HT1080 (cell line): ENCODE measurements at places on chromosomes 2 and 18. TPM values are rescaled to one million over a fixed set of nuclear protein-coding genes. Genes with fewer than 3 reads are reported as not detected.

EMX1 gene
- not detected in 2 replicates for total RNA-seq

GRCh38 chr18:7924616-7925015 lies 357.5 kb downstream of the PTPRM start:
- DNase-seq, result no peak

DNA sequence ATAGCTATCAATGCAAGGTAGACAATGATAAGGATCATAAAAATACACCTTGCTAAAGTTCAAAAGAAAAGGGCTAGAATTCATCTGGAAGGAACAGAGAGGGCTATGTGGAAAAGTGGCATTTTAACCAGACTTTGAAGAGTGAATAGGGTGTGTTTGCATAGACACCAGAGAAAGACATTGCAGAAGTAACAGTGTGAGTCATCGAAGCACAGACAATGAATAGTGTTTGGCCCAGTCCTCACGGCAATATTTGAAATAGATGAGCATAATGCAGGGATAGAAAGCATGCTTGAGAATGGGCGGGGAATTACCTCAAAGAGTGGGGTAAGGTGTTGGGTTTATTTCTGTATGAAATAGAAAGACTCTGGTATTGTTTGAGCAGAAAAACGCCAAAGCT lies 24.2 kb downstream of the MYT1L start:
- DNase-seq, result no peak

REG3A gene
- total RNA-seq, result not detected in 2 replicates

DNA sequence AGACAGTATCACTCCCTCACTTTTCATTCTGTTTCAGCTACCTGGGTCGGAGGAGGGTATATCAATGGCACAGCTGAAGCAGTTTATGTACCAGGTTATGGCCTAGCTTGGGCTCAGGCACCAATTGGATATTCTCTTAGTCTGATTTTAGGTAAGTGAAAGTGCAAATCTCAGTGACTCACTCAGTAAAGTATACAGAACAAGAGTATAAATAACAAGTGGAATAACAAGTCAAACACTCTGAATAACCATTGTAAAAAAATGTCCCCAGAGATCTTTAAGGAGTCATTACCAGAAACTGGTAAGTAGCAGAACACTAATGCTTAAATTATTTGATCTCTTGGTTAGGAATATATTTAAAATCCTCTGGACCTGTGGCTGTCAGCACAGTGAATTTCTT lies 5.7 kb downstream of the SLC5A7 start:
- DNase-seq, result no peak

GRCh38 chr2:6885968-6886367 lies 8.4 kb downstream of the RSAD2 start:
- no peak for DNase-seq

MTCL1 gene
- total RNA-seq, result 20.5 and 28.8 TPM in 2 replicates

- no peak for DNase-seq
These were observed 1.9 kb upstream of the TMEFF2 start for GRCh38 chr2:192196421-192197194.

- DNase-seq, result no peak
These were observed 17.3 kb upstream of the MARCHF4 start for GRCh38 chr2:216389570-216389969.

GRCh38 chr2:205808486-205809121 lies 126.3 kb downstream of the NRP2 start:
- DNase-seq, result no peak

DNA sequence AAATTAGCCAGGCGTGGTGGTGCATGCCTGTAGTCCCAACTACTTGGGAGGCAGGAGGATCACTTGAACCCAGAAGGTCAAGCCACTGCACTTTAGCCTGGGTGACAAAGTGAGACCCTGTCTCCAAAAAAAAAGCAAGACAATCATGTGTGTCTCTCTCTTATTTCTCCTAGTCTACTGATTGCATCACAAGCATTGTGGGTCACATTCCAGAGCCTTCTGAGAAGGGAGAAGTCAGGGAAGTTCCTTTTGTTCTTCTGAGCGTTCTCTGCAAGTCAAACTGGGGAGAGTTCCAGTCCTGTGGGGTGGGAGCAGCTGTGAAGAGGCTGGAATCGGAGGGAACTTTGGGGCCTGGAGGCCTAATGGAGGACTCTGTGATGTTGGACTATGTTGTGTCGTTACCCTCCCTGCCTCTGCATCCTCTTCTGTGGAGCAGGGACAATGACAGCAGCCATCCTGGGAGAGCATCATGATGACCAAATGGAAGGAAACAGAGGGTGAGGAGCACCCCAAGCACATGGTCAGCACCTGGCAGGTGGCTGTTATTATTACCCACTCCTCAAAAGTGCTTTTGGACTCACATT lies 115.4 kb downstream of the MRO start:
- DNase-seq, result no peak

- no peak for DNase-seq
These were observed 53.8 kb downstream of the COX7A2L start for GRCh38 chr2:42307180-42307579.

DNA sequence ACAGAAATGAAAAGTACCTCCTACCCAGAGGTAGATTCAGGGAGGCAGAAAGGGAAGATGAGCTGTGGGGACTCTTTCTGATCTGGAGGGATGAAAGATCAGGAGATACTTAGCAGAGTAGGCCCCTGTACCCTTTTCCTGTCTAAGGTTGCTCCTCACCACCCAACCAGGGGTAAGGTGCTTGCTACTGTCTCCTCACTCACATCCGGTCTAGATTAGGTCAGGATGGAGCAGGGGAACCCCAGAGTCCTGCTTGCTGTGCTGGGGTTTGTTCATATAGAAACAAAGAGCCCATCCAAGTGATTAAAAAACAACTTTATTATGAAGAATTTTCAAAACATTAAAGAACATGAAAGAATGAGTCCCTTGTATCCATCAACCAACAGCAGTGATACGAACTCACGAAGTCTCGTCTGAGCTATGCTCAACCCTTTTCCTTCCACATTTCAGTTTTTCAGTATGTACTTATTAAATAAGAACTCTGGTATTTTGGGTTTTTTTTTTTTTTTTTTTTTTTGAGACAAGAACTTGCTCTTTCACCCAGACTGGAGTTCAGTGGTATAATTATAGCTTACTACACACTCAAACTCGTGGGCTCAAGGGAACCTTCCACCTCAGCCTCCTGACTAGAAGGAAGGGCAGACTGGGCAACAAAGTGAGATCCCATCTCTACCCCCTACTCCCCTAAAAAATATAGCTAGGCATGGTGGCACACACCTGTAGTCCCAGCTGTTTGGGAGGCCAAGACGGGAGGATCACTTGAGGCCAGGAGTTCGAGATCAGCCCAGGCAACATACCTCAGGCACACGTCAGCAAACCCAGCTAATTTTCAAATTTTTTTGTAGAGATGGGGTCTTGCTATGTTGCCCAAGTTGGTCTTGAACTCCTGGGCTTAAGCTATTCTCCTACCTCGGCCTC lies 28.5 kb upstream of the MCFD2 start:
- DNase-seq, result no peak

- peak; percentile 82 for DNase-seq
These were observed 19.4 kb downstream of the ANTXR1 start for GRCh38 chr2:69032336-69032735.

GRCh38 chr2:222495388-222495787 lies 71.0 kb downstream of the SGPP2 start:
- DNase-seq, result no peak

MPP4 gene
- 26.4 and 31.2 TPM in 2 replicates for total RNA-seq

POTEC gene
- total RNA-seq, result 0.24 TPM in 1 of 2 replicates, not detected in the other

GRCh38 chr2:152510621-152511020 lies 175.6 kb downstream of the FMNL2 start:
- no peak for DNase-seq

- no peak for DNase-seq
These were observed 55.6 kb upstream of the IMP4 start for GRCh38 chr2:130286983-130287655.

DNA sequence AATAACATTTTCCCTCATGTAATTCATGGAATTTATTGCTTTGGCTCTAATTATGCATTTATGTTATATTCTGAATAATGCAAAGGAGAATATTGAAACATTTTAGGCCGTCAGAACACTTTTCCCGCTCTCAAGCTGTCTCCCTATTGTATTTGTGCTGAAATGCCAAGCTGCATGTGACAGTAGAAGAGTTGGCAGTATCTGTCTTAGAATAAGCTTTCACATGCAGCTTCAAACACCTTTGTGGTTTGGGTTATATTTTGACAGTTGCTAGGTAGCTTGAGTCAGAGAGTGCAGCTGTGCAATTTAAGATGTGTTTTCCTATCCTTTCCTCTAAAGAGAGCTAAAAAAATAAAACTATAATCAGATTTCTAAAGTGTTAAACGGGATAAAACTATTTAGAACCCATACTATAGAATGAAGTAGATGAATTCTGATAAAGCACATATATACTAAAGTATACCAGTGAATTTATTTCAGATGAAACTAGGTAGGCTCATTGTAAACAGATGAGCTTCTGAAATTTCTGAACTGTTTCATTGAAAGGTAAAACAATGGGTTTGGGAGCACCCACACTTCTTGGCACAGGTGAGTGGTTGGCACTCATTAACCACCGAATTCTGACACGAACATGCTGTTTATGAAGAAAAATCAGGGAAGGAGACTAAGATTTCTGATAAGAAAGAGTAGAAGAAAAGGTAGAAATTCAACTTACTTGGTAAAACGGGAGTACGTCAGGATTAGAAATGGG lies 43.4 kb downstream of the PLCL1 start:
- DNase-seq, result no peak

- DNase-seq, result no peak
These were observed 165.2 kb upstream of the COL3A1 start for GRCh38 chr2:188808947-188809355.

GRCh38 chr2:174577967-174578589 lies 19.5 kb downstream of the WIPF1 start:
- peak; percentile 65 for DNase-seq

DNA sequence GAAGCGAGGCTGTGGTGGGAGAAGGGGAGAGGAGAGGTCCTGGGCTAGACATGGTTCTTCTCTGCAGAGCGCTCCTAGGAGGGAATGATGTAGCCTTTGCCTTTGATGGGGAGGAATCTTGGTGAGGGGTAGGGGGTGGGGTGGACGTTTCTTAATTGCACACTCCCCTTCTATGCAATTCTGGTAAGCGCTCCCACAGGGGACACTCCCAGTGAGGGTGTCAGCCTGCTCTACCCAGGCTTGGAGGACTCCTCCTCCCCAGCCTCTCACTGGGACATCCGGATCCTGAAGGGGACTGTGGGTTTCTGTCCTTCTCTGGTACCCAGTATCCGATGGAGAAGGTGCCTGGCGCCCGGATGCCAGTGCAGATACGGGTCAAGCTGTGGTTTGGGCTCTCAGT lies 114.3 kb downstream of the DYSF start:
- no peak for DNase-seq

DNA sequence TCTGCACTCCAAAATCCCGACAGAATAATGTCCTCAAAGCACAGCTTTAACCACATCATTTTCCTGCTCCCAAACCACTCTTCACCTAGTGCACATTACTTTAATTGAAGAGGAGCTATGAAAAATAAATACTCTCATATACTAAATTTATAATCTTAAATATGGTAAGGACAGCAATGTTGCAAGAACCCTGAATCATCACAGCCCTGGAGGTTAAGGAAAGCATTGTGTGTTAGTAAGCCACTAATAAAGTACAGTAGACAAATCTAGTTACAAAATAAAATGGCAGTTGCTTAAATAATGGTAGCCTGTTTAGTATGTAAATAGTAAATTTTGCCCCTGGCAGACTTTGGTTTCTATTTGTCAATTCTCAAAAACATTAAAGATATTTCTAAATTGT lies 27.0 kb upstream of the CCDC178 start:
- DNase-seq, result no peak

RPL37A gene
- total RNA-seq, result 2,842 and 5,277 TPM in 2 replicates

EPB41L5 gene
- total RNA-seq, result 4.0 and 5.0 TPM in 2 replicates

DNA sequence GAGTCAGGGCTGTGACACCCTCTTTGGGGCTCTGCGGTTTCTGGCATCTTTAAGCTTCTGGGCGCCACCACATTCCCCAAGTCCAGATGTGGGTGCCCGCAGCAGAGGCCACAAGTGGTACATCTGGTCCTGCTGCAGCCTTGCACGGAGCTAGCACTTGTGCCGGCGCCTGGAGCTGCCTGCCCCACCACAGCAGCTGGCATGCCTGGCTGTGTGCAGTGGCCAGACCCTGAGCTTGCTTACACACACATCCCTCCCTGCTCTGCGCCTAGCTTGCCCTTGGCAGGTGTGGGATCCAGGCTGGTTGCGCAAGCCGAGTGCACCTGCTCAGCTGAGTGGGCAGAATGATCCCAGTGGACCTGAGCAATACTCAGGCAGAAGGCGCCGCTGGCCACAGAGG lies 27.3 kb downstream of the SLC4A10 start:
- DNase-seq, result no peak

GRCh38 chr2:196971574-196972279 lies 45.2 kb upstream of the PGAP1 start:
- peak; percentile 49 for DNase-seq

RGPD3 gene
- 0.03 TPM in 2 replicates for total RNA-seq

DNA sequence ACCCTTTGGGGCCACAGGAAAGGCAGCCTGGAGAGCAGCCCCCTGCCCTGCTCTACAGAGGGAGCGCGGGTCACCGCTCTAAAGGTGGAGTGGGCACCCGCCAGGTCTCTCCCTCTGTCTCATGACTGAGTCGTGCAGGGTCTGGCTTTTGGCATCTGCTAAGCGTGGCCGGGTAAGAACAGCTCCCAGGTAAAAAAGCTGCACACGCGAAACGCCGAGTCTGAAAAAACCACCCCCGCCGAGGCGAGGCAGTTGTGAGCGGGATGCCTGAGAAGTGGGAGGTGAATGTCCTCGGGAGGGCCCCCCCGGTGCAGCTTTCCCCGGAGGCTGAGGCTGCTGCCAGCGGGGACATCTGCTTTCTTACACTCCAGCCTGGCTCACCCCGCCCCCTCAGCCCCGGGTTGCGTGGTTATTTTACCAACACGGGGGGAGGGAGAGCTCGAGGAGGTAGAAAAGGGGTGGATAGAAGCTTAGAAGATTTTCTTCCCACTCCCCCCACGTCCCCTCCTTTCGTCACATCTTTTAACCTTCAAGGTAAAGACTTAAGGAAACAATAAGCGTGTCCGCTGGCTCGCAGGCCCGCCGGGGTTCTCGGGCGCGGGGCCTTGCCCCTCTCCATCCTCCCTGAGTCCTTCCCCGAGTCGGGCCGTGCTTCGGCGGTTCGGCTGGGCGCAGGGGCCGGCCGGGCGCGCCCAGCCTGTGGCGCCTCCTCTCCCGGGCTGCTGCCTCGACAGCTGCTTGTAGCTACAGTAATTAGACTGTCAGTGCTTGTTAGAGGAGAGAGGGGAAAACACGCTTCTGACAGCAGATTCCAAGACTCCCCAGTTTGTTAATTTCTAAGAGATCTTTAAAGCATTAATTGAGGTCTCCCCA lies 70.6 kb upstream of the PSMD14 start:
- DNase-seq, result no peak

DNA sequence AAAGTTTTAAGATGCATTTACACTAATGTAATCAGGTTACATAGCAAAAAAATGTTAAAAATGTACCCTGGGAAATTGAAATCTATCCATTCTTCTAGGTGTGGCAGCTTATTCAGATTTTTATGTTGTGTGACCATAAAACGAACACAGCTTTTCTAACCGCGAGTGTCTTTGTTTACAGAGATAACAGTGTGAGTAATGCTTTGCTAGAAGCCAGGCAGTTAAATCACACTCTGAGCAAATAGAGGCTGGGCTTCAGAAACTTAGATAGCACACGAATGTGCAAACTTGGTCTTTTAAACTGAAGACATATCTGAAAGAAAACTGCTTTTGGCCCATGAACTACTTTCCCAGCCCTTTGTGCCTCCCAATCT lies 116.1 kb downstream of the SPTBN1 start:
- DNase-seq, result peak; percentile 89

GRCh38 chr2:230908595-230909191 lies 16.3 kb downstream of the GPR55 start:
- DNase-seq, result peak; percentile 99

FAM161A gene
- 1.4 and 3.1 TPM in 2 replicates for total RNA-seq

GRCh38 chr2:71896385-71897136 lies 251.1 kb downstream of the CYP26B1 start:
- DNase-seq, result no peak

GRCh38 chr2:147843391-147843863 lies 1.4 kb upstream of the ACVR2A start:
- no peak for DNase-seq
